ENCODE measurements at places on chromosomes 7 and 10. TPM values are rescaled to one million over a fixed set of nuclear protein-coding genes. Genes with fewer than 3 reads are reported as not detected.

The AVL9 gene
- total RNA-seq, result 33.5 TPM

The COL17A1 gene
- 9.8 TPM for total RNA-seq

The ZNF783 gene
- 7.1 TPM for total RNA-seq

The CLDN3 gene
- 0.21 TPM for total RNA-seq

The SLC29A4 gene
- 2.7 TPM for total RNA-seq

The FLNC gene
- total RNA-seq, result 136 TPM

The SLC26A5 gene
- total RNA-seq, result 1.6 TPM

The CLCN1 gene
- total RNA-seq, result 0.16 TPM

The PAPOLB gene
- 2.2 TPM for total RNA-seq

The ATP5MK gene
- 231 TPM for total RNA-seq

The NUDCD3 gene
- total RNA-seq, result 35.9 TPM

The NAT16 gene
- not detected for total RNA-seq

The DYDC2 gene
- total RNA-seq, result not detected

The ZNF853 gene
- total RNA-seq, result 6.6 TPM

The TUBAL3 gene
- 0.16 TPM for total RNA-seq

The ZNF438 gene
- total RNA-seq, result 8.6 TPM

The ANXA8 gene
- 7.7 TPM for total RNA-seq

The CCDC3 gene
- total RNA-seq, result 22.5 TPM

The CYP3A7 gene
- total RNA-seq, result 0.21 TPM

The HABP2 gene
- total RNA-seq, result not detected

The MMP21 gene
- total RNA-seq, result 0.69 TPM

The UPK3BL2 gene
- total RNA-seq, result 15.4 TPM

The SPDYE6 gene
- total RNA-seq, result not detected

The ABCB4 gene
- total RNA-seq, result 1.2 TPM

The CUZD1 gene
- total RNA-seq, result 0.63 TPM

The TLX1 gene
- not detected for total RNA-seq

The HMX2 gene
- total RNA-seq, result not detected

The PTPRZ1 gene
- total RNA-seq, result 13.9 TPM

The ODAD2 gene
- 2.7 TPM for total RNA-seq

The PDZD7 gene
- total RNA-seq, result 0.21 TPM

The HOXA6 gene
- 8.4 TPM for total RNA-seq

All from urinary bladder (tissue), 4 donors.